ENCODE measurements at places on chromosomes 5 and 9. TPM values are rescaled to one million over a fixed set of nuclear protein-coding genes. Genes with fewer than 3 reads are reported as not detected.

ADAMTS19 gene
- 10.5 TPM for total RNA-seq

WNK2 gene
- 6.2 TPM for total RNA-seq

RNF183 gene
- total RNA-seq = 0.43 TPM

TXNDC8 gene
- not detected for total RNA-seq

C9orf50 gene
- not detected for total RNA-seq

PLK2 gene
- total RNA-seq = 183 TPM

CDKN2A gene
- 0.90 TPM for total RNA-seq

SPATA31C1 gene
- total RNA-seq = not detected

DNA sequence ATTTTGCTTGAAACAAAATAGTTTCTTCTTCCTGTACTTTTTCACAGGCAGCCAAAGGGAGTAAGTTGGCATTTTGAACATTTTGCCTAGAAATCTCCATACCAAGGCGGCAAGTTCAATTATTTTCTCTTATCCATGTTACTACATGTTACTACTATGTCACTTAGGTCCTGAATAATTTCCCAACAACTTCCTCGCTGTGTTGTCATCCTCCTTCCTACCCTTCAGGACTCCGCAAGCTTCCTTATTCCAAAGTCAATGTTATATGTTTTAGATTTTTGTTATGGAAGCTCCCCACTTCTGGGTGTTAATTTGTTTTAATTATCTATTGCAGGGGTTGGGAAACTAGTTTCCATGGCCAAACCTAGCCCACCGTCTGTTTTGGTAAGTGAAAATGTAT is 9.9 kb upstream of the B4GALT1 start:
- peaks cover 7% of the 10 kb centered on the region for H3K4me1 ChIP-seq
- H3K4me3 ChIP-seq = no peak overlapping the region
- no peaks in the 10 kb centered on the region for H3K36me3 ChIP-seq
- H3K27ac ChIP-seq = no peak overlapping the region
- DNase-seq = no peak

DNA sequence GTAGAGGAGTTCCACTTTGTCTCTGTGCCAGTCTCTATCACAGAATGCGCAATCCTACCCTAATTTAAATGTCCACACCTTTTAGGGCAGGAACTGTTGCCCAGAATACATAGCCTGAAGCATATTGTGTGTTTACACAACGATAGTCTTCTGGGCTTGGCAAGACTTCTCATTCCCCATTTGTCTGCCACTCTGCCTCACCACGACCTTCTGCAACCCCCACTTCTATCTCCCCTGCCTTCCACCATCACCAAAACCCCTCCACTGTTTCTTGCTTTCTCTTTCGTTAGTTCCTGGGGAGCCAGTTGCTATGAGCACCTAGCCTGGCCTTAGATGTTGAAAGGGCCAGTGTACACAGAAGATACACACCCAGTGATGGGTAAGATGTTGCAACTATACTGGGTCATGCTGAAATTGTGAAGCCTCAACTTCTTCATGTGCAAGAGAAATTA is 883 bp upstream of the RNF145 start:
- DNase-seq = peak; percentile 28
- H3K27ac ChIP-seq = peak overlapping the region; percentile 67
- H3K4me3 ChIP-seq = peak overlapping the region; percentile 59
- no peaks in the 10 kb centered on the region for H3K36me3 ChIP-seq
- no peaks in the 10 kb centered on the region for H3K27me3 ChIP-seq

GRCh38 chr5:375336-375920 is 53.9 kb downstream of the AHRR start:
- no peaks in the 10 kb centered on the region for H3K36me3 ChIP-seq
- no peaks in the 10 kb centered on the region for H3K27me3 ChIP-seq
- DNase-seq = no peak
- no peak overlapping the region for H3K27ac ChIP-seq
- peaks cover 21% of the 10 kb centered on the region for H3K4me1 ChIP-seq

DNA sequence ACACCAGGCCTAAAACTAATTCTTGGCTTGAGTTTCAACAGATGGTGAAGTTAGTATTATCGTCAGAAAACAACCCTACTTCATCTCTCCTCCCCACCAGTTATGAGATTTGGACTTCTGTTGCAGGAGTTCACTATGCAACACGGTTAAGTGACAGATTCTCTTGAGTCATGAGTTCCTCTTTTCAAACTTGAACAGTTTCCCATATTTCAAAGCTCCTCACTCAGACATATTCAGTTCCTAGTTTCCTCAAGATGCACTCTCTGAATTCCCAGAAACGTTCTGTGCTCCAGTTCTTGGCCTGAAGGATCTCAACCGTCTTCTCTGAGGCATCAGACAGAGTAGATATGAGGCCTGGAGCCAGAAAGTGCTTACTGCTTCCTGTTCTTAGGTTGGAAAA is 7.3 kb upstream of the PTGER4 start:
- H3K27me3 ChIP-seq = peaks cover 5% of the 10 kb centered on the region
- H3K4me1 ChIP-seq = no peaks in the 10 kb centered on the region
- no peak overlapping the region for H3K27ac ChIP-seq
- H3K36me3 ChIP-seq = no peaks in the 10 kb centered on the region
- H3K4me3 ChIP-seq = no peak overlapping the region

- no peak overlapping the region for H3K4me3 ChIP-seq
- no peaks in the 10 kb centered on the region for H3K27me3 ChIP-seq
- H3K27ac ChIP-seq = no peak overlapping the region
- H3K36me3 ChIP-seq = no peaks in the 10 kb centered on the region
- DNase-seq = no peak
Observed at GRCh38 chr5:92402045-92402444, 1018.9 kb upstream of the ARRDC3 start.

DNA sequence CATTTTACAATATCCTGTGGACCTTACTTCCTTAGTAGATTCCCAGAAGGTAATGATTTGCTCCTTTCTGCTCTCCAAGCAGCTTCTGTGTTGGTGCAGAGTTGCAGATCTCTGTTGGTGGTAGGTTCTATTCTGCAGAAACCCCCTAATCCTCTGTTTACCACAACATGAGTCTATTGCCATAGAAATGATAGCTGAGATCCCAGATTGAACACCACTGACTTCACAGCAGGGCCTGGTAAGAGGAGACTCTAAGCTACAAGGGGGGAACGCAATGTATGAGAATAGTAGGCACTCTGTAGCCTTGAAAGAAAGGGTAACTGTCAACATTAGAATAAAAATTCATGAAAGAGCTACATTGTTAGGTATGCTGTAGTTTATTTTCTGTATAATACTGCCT is 59.5 kb downstream of the MUSK start:
- H3K4me3 ChIP-seq = no peak overlapping the region
- no peaks in the 10 kb centered on the region for H3K36me3 ChIP-seq
- no peak overlapping the region for H3K27ac ChIP-seq
- no peak for DNase-seq
- no peaks in the 10 kb centered on the region for H3K4me1 ChIP-seq
- H3K27me3 ChIP-seq = no peaks in the 10 kb centered on the region

- peaks cover 5% of the 10 kb centered on the region for H3K4me1 ChIP-seq
- H3K36me3 ChIP-seq = no peaks in the 10 kb centered on the region
- DNase-seq = no peak
- no peak overlapping the region for H3K27ac ChIP-seq
- H3K27me3 ChIP-seq = no peaks in the 10 kb centered on the region
Observed at GRCh38 chr9:87035879-87036278, 88.6 kb upstream of the GAS1 start.

DNA sequence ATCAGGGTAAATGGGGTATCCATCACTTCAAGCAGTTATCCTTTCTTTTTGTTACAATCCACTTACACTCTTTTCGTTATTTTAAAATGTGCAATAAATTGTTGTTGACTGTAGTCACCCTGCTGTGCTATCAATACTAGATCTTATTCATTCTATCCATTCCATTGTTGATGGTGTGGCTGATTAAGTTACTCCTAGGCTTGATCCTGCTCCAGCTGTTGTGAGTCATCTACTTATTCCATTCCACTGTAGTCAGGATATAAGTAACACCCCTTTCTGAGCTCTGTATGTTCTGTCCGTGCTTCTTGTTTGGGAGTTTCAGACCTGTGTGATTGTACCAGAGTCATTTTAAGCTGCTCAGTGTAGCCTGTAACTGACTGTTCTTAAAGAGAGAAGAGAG is 122.5 kb upstream of the RUSC2 start:
- no peak overlapping the region for H3K4me3 ChIP-seq
- DNase-seq = no peak
- H3K4me1 ChIP-seq = no peaks in the 10 kb centered on the region

- no peaks in the 10 kb centered on the region for H3K27me3 ChIP-seq
- H3K4me1 ChIP-seq = peaks cover 12% of the 10 kb centered on the region
- H3K27ac ChIP-seq = no peak overlapping the region
- DNase-seq = peak; percentile 77
Observed at GRCh38 chr5:136062366-136063274, 33.8 kb downstream of the TGFBI start.

- H3K27me3 ChIP-seq = no peaks in the 10 kb centered on the region
- H3K4me1 ChIP-seq = no peaks in the 10 kb centered on the region
- no peaks in the 10 kb centered on the region for H3K36me3 ChIP-seq
- H3K4me3 ChIP-seq = no peak overlapping the region
Observed at GRCh38 chr5:158369241-158369640, 510.3 kb upstream of the CLINT1 start.

- H3K4me3 ChIP-seq = no peak overlapping the region
- H3K27me3 ChIP-seq = no peaks in the 10 kb centered on the region
- H3K27ac ChIP-seq = peak overlapping the region; percentile 9
- no peak for DNase-seq
Observed at GRCh38 chr5:172144291-172144815, 43.7 kb downstream of the STK10 start.

- no peak for DNase-seq
- H3K4me3 ChIP-seq = no peak overlapping the region
- no peaks in the 10 kb centered on the region for H3K36me3 ChIP-seq
- H3K27ac ChIP-seq = no peak overlapping the region
- no peaks in the 10 kb centered on the region for H3K27me3 ChIP-seq
Observed at GRCh38 chr9:101508211-101508610, 25.4 kb upstream of the RNF20 start.

DNA sequence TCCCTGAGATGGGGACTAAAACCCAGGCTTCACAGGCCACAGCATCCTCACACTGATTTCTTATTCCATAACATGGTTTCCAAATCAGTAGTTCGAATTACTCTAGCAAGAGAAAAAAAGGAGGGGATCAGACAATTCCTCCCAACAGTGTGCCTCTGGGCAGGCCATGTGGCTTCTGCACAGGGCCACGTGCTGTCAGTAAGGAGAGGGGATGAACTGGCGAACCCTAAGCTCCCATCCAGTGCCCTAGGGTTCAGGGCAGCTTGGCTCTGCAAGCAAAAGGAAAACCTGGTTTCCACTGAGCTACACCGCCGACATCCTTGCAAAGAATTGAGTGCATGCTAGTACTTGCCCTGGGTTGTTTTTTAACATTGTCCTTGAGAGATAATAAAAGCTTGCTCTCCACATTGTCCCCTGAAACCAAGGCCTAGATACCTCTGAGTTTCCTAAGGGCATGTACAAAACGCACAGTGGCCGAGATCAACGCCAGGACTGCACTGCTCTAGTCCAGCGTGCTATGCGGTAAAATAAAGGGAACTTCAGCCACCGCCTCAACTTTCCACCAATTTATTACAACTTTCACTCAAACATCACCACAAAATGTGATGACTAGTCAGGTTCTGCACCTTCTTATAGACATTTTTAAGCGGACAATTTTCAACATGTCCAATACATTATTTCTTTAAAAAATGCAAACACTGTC is 4.5 kb downstream of the CAMSAP1 start:
- H3K4me3 ChIP-seq = no peak overlapping the region
- DNase-seq = no peak
- no peak overlapping the region for H3K27ac ChIP-seq
- H3K36me3 ChIP-seq = no peaks in the 10 kb centered on the region
- peaks cover 15% of the 10 kb centered on the region for H3K4me1 ChIP-seq

GRCh38 chr5:161545344-161546094 is 1.0 kb downstream of the GABRB2 start:
- no peak overlapping the region for H3K4me3 ChIP-seq
- DNase-seq = no peak
- no peaks in the 10 kb centered on the region for H3K36me3 ChIP-seq
- H3K27ac ChIP-seq = no peak overlapping the region
- peaks cover 55% of the 10 kb centered on the region for H3K27me3 ChIP-seq

- H3K4me1 ChIP-seq = no peaks in the 10 kb centered on the region
- H3K4me3 ChIP-seq = no peak overlapping the region
- H3K27me3 ChIP-seq = peaks cover 29% of the 10 kb centered on the region
- DNase-seq = no peak
Observed at GRCh38 chr5:139806111-139806510, 10.5 kb downstream of the PSD2 start.

- no peaks in the 10 kb centered on the region for H3K4me1 ChIP-seq
- no peaks in the 10 kb centered on the region for H3K36me3 ChIP-seq
- peak overlapping the region; percentile 35 for H3K27ac ChIP-seq
- no peaks in the 10 kb centered on the region for H3K27me3 ChIP-seq
- DNase-seq = no peak
Observed at GRCh38 chr5:27906481-27906880, 868.1 kb upstream of the CDH9 start.

GRCh38 chr9:108813951-108814601 is 41.7 kb downstream of the ACTL7B start:
- peak; percentile 55 for DNase-seq
- peaks cover 11% of the 10 kb centered on the region for H3K4me1 ChIP-seq
- no peaks in the 10 kb centered on the region for H3K36me3 ChIP-seq
- H3K27me3 ChIP-seq = no peaks in the 10 kb centered on the region

DNA sequence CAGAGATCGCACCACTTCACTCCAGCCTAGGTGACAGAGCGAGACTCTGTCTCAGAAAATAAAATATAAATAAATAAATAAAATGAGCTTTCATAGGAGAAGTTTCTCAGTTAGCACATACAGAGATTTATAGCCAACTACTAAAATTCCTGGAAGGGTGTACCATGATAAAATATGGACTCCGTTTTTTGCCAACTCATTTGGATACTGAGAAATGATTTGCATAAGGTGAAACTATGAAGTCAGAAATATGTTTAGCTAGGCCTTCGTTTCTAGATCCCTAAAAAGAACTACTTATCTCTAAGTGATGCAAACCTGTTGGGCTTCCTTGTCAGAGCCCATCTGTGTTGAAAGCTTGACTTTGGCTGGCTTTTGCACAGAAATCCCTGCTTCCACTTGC is 56.9 kb upstream of the SLC1A1 start:
- no peak overlapping the region for H3K27ac ChIP-seq
- H3K4me3 ChIP-seq = no peak overlapping the region
- H3K4me1 ChIP-seq = peaks cover 13% of the 10 kb centered on the region
- H3K36me3 ChIP-seq = no peaks in the 10 kb centered on the region
- no peak for DNase-seq
- no peaks in the 10 kb centered on the region for H3K27me3 ChIP-seq

DNA sequence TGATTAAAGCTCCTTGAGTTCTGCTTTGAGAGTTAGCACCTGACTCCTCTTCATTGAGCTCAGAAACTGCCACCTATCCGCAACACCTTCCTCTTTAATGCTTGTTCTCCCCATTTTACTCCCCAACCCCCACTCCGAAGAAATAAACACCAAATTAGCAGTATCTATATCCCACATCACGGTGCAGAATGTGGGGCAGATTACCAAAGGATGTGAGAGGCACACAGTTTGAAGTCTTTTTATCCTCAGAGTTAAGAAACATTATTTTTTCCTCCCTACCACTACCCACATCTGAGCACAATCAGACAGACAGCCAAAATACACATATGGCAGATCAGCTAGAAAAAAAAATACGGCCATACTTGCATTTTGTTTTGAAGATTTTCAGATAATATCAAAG is 26.1 kb upstream of the IL7R start:
- no peaks in the 10 kb centered on the region for H3K36me3 ChIP-seq
- peaks cover 3% of the 10 kb centered on the region for H3K27me3 ChIP-seq
- no peak for DNase-seq
- no peak overlapping the region for H3K27ac ChIP-seq
- no peak overlapping the region for H3K4me3 ChIP-seq

Measured in hepatocyte (in vitro differentiated cells).